ENCODE measurements at places on chromosomes 2 and 18. TPM values are rescaled to one million over a fixed set of nuclear protein-coding genes. Genes with fewer than 3 reads are reported as not detected.

LCLAT1 gene
- 13.9 TPM for total RNA-seq

NYAP2 gene
- total RNA-seq, result not detected

CLEC4F gene
- total RNA-seq, result not detected

C2orf74 gene
- 13.5 TPM for total RNA-seq

RAD51AP2 gene
- total RNA-seq, result 0.30 TPM

COLEC11 gene
- total RNA-seq, result 40.1 TPM

GPR75 gene
- total RNA-seq, result 1.6 TPM

ZNF24 gene
- 20.3 TPM for total RNA-seq

DNA sequence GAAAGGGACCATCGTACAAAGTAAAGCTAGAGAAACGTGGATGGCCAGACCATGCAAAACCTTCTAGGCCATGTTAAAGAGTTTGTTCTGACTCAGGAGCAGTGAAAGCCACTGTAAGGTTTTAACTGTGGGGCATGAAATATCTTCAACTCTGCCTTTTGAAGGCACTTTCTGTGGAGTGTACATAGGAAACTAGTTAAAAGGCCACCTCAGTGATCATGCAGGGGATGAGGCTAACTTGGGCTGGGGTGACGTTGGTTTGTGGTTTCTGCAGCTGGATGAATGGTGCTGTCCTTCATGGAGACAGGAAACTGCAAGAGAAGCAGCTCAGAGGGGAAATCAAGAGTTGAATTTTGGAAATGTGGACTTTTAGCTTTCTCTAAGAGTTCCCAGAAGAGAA is 190.7 kb downstream of the CDCA7 start:
- no peak for DNase-seq

DNA sequence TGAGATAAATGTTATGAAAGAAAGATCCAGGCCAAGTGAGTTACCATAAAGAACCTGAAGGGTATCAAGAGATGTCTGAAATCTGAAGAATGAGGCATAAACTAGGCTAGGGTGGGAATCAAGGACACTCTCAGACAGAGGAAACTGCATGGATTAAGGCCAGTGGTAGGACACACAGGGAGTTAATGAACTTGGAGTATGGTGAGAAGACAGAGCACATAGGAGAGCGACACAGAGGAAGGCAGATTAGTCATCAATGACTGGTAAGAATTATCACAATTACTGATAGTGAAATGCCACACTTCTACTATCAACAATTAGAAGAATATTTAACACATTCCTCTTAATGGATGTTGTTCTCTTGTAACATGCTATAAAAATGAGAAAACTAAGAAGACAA is 76.9 kb downstream of the TTC21B start:
- DNase-seq, result no peak

GRCh38 chr18:64083916-64084315 is 65.0 kb downstream of the LINC00305 start:
- DNase-seq, result no peak

DNA sequence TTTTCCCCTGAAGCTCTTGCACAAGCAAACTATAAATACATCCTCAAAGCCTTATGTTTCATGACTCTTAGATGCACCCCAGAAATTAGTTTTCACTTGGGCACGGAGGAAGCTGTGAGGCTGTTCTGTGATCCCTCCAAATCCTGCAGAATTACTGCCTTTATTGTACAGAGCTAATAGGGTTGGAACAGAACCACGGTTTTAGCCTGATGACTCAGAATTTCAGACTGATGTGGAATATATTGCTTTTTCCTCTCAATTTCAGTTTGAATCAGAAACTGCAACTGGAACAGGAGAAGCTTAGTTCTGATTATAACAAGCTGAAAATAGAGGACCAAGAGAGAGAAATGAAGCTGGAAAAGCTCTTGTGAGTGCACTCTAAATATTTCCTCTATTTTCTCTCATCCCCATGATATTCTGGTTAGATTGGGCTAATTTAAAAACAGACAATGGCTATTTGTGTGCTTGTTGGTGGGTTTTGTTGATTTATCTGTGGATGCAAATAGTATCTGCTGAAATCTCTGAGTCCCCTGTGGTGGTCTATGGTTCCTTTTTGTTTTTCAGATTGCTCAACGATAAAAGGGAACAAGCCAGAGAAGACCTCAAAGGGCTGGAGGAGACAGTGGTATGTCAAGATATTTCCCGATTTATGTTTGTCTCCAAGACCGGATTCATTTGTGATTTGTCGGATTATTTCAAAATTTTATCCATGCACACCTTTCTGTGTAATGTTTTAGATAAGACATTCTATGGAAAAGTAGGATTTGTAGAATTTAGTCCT is 38.2 kb upstream of the LYPD6B start:
- no peak for DNase-seq

- DNase-seq, result no peak
Observed at GRCh38 chr2:30971231-30972025, 164.2 kb upstream of the CAPN13 start.

- no peak for DNase-seq
Observed at GRCh38 chr2:235769046-235769445, 275.2 kb downstream of the AGAP1 start.

- no peak for DNase-seq
Observed at GRCh38 chr2:145957929-145958328, 1438.0 kb upstream of the ZEB2 start.

- no peak for DNase-seq
Observed at GRCh38 chr2:96205888-96206287, 2.7 kb downstream of the STARD7 start.

DNA sequence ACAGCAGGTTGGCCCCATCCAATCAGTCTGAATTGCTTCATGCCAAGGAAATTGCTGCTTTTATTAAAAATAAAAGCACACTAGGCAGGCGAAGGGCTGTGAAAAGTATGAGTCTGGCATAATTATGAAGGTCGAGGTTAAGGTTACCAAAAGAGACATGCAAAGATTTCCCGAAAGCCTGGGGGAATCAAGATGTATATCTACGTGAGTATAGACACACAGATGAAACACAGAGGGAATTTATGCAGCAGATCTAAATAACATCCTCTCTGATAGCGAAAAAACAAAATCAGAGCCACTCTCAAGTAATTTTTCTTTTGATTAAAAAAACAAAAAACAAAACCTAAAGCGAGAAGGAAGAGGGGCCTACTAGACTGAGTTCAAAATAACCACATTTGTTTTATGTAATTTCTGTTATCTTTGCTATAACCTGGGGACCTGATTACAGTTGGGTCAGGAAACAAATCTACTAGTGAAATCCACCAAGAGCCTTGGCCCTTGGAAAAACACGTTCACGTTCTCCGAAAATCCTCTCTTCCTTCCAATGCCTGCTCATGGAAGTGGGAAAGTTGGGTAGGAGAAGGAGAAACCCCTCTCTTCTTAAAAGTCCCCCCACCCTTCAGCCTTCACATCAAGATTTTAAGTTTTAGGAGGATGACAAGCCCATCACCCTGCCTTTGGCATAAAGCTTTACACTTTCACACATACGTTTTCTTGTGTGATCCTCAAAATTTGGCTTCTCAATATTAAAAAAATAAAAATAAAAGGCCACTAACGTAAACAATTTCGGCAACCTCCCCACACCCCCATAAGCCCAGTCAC is 1.4 kb downstream of the AAK1 start:
- no peak for DNase-seq

GRCh38 chr2:105394951-105395611 is 3.8 kb downstream of the FHL2 start:
- DNase-seq, result no peak

- no peak for DNase-seq
Observed at GRCh38 chr2:112876971-112877361, 34.0 kb upstream of the IL37 start.

GRCh38 chr2:143952536-143952935 is 567.4 kb downstream of the ZEB2 start:
- DNase-seq, result no peak

DNA sequence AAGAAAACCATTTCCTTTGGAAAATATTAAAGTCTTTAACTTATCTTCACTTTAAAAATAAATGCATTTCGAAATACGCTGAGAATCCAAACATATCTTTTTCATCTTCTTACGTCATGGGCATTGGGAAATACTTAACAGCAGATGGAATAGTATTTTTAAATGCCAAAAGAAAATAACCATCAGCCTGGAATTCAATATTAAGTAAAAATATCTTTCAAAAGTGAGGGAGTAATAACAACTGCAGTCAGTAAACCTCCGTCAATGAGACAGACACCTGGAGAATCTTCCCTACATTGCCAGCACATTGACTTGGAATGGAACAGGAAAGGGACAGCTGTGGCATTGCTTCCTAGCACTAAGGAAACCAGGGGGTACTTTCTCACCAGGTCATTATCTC is 290.4 kb upstream of the TNP1 start:
- no peak for DNase-seq

GRCh38 chr18:45777393-45777792 is 48.1 kb upstream of the SIGLEC15 start:
- DNase-seq, result no peak

GRCh38 chr2:113762377-113763118 is 6.1 kb upstream of the SLC35F5 start:
- no peak for DNase-seq

GRCh38 chr18:30556112-30556511 is 486.4 kb downstream of the DSC3 start:
- no peak for DNase-seq

DNA sequence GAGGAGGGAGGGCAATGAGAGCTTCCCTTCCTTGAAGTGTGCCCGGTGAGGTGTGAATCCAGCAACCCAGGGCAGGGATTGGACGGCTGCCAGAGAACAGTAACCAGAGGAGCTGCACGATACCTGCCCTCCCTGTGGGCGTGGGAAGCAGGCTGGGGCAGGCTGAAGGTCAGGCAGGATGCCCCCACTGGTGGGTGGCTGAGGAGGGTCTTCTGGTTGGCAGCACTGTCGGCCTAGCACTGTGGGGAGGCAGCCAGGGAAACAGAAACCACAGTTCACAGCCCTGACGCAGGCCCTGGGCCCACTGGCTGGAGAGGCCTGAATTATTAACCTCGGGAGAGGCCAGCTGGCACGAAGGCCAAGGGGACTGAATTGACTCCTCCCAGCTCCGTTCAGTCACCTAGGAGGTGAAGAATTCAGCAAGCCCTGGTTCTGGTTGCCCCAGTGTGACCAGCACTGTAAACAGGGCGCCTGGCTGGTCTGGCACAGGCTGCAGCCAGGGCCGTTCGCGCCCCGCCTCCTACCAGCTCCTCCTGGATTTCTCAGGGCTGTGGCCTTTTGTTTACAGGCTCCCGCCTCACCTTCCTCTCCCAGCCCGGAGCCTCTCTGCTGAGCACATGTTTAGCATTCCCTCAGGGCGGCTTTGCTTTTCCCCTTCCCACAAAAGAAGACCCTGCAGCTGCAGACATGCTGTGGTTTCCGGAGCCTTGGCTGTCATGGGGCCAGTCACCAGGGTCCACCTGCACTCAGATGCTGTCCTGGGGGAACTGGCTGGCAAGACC is 97.8 kb downstream of the B3GNT2 start:
- DNase-seq, result peak; percentile 86

Data from left lobe of liver (tissue), 2 donors.